ENCODE measurements at places on chromosomes 2 and 18.

DNA sequence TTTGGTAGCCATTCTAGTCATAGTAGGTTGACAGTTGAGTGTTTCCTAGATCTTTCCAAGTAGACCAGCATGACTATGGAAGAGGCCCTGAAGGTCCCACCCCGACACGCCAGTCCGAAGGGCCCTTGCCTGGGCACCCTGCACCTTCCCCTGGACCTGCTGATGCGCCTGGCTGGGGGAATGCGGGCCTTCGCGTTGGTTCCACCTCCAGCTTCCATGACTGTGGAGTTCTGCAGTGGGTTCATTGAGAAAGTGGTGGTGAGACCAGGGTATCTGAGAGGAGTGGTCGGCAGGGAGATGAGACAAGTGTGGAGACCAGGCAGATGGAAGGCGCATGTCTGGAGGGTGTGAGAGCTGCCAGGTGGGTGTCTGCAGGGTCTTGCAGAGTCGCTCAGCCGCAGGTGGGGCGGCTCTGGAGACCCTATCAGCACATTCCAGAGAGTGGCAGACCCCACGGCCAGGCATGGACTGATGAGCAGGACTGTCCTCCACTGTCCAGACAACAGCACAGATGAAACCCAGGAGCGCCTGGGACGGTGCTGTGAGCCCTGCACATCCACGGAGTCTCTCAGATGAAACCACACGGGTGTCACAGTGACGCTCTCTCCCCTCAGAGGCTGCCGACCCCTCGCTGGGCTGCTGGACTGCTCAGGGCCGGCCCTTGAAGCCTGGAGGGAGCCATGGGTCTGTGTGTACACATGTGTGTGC lies 182.5 kb upstream of the HDAC4 start:
- DNase-seq, result no peak

DNA sequence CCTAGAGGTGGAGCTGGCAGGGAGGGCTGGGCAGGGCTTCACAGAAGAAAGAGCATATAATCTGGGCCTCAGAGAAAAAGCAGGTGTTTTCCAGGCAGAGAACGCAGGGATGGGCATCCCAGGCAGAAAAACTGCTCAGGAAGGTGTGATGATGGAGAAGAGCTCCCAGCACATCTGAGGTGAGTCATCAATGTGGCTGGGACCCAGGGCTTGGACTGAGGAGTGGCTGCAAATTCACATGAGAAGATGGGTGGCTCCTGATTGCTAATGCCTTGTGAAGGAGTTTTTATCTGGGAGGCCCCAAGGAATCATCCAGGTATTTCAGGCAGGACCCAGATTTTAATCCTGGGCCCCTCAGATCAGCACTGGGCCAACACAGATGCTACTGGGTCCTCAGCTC lies 10.2 kb downstream of the IL1F10 start:
- no peak for DNase-seq

DNA sequence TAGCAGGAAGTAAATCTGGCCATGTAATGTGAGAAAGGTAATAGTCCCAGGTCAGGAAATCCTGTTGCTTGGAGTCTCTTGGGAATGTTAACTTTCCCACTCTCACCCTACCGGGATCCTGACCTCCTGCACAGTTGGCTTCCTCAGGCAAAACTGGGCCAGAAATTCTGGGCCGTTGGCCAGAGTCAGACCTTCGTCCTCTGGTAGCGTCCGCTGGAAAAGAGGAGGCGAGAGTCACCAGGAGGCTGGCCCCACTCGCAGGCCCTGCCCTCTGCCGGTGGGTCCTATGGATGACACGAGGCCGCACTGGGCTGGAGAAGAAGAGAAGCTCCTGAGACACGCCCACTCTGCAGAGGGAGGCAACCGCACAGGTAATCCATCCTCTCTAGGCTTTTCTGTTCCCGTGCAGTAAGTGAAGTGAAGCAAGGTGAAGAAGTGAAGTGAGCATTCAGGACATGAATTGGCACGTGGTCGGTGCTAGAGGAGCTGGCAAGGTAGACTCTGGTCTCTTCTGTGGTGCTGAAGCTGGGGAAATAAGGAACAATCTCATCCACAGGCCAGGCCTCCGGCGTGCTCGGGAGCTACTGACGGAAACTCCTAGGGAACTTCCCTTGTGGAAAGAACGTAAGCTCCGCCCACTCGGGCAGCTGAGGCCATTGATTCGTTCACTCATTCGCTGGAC lies 182.7 kb upstream of the GLI2 start:
- no peak for DNase-seq

- DNase-seq, result no peak
These were observed 337.2 kb downstream of the NBAS start for GRCh38 chr2:15223887-15224286.

GRCh38 chr2:230955163-230955737 lies 30.2 kb upstream of the GPR55 start:
- DNase-seq, result no peak

GRCh38 chr2:3823748-3824147 lies 120.4 kb downstream of the DCDC2C start:
- DNase-seq, result no peak

DNA sequence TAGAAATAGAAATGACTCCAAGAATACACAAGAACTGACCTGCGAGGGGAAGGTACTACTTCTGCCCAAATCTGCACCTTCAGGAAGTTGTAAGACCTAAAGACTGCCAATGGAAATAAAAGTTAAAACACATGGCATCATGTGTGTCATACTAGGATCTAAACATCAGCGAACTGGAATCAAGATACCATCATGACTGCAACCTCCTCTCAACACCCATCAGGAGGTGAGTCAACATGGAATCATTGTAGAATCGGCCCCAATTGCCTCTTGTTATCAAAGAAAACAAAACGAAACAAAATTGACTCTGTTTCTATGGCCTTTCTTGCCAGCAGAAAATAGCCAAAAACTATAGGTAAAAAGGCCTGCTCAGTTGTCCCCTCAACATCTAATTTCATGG lies 15.1 kb downstream of the RDH14 start:
- no peak for DNase-seq

- peak; percentile 54 for DNase-seq
These were observed 635 bp upstream of the ADRA2B start for GRCh38 chr2:96116879-96117533.

DNA sequence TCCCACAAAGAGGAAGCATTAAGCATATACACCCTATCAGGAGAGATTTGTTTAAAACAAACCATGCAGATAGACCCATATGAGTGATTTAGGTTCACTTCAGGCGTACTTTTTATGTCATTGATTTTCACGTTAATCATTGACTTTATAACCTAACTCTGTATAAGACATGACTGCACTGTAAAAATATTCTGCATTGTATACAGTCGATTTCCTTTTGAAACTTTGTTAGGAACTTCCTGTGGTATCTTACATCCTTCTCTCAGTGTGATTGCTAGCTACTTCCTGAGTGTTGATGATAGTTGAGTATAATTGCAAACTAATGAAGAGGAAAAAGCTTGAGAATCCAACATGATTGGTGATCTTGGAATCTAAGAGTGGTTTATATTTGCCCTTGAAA lies 69.4 kb downstream of the XIRP2 start:
- DNase-seq, result no peak

DNA sequence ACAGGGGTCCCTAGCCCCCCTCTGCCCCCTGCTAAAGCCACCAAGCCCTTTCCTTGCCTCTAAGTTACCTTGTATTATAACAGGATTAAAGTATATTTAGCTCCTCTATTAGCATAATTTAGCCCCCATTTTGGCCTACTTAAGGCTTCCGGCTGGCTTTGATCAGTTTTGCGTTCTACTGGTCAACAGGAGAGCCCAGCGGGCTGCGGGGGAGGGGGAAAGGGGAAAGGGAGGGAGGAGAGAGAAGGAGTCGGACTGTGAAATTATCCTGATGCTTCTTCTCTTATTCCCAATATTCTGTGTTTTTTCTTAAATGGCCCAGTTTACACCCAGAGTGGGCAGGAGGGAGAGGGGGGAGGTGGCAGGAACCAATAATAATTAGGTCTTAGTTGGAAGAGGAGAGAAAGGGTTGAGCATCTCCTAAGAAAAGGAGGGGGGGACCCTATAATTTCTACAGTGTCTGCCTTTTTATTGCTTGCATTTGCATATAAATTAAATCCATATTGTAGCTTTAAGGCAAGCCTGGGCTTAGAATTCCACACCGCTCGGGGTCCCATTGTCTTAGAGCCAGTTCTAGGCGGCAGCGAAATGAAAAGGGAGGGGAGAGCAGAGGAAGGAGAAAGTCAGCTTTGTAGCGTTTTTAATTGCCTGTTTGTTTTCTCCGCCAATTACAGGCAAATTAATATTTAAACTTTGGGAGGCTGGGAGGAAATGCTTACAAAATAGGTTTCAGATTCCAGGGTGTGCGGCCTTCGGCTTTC lies 39.6 kb downstream of the EN1 start:
- DNase-seq, result no peak

DNA sequence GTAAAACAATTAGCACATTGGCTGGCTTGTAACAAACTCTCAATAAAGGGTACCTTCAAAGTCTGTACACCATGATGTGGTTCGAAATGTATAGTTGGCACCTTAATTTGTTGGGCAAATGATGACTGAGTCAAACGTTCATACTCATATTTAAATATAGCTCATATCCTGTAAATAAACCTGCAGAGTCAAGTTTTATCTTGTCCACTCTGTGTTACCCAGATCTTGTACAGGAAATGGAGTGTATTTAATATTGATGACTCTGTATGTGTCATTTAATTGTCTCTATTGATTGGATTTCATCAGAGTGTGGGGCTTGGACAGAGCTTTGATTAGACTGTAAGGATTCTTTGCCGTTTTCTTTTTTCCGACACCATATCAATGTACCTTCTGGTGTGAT lies 805.6 kb upstream of the ZEB2 start:
- no peak for DNase-seq

DNA sequence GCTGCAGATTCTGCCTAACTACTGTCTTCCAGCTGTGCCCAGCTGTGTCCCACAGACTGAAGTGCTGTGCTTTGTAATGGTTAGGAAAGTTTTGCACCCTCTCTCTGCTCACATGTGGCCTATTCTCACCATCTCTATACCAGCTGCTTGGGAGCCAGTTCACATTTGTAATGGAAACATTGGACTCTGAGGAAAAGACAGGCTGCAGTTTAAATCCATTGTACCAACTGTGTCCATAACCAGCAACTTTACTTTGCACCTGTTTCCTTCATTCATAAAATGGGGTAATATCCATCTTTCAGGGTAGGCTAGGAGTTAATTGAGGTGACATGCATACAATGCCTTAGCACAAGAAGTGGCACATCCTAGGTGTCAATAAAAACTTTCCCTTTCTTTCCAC lies 344.0 kb downstream of the TNS1 start:
- no peak for DNase-seq

- no peak for DNase-seq
These were observed 94.1 kb downstream of the GBX2 start for GRCh38 chr2:236073867-236074655.

GRCh38 chr18:7856733-7857132 lies 289.6 kb downstream of the PTPRM start:
- DNase-seq, result no peak

DNA sequence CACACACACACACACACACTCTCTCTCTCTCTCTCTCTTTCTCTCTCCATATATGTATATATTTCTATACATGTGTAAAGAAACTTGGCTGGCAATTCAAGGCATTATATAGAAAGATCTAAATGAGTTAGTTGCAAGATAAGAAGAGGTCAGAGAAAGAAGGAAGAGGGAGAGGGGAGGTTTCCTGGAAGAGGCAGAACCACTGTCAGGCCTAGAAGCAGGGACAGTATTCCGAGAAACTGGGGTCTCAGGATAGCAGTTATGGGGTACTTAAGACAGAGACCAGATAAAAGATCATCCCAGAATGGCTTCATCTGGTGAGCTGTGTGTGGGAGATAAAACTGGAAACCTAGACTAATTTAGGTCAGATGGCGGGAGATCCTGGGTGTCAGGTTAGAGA lies 180.8 kb downstream of the CAMKMT start:
- DNase-seq, result no peak

- no peak for DNase-seq
These were observed 221.7 kb downstream of the PAX3 start for GRCh38 chr2:222076973-222077690.

- no peak for DNase-seq
These were observed 54.6 kb downstream of the HDLBP start for GRCh38 chr2:241260911-241261310.

DNA sequence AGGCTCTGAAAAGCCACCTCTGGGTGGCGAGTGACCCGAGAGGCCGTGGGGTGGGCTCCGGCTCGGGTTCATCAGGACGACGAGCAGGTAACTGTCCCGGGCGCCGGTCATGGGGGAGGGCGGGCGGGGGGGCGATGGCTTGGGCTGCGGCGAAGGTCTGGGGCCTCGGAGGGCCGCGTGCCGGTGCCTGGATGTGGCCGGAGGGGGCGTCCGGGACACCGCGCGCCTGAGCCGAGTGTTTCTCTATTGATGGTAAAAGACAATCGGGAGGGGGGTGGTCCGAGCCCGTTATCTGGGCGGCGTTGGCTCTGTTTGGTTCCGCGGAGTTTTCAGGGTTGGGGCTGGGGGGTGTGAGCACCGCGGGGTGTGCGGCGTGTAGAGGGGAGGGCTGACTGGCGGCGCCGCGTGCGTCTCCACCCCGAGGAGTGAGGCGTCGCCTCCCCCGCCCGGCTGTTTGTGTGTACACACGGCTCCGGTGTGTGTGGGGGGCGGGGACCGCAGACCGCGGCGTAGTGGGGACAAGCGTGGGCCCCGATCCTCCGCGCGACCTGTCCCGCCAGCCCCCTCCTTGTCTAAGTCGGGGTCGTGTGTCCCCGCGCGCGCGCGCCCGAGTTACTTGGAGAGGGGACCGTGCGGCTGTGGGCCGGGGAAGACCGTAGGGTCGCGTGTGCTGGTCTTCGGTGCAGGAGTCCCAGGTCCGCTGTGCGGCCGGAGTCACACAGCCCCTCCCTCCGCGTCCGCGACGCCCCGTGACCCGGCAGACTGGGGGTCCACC lies 1.6 kb downstream of the CTIF start:
- DNase-seq, result no peak

- DNase-seq, result no peak
These were observed 48.9 kb downstream of the CDH2 start for GRCh38 chr18:28127763-28128658.

- DNase-seq, result no peak
These were observed 4.7 kb upstream of the SLC40A1 start for GRCh38 chr2:189585226-189585756.

- DNase-seq, result no peak
These were observed 80.2 kb upstream of the PKDCC start for GRCh38 chr2:41967476-41968181.

Data from activated CD8-positive, alpha-beta memory T cell treated with anti-CD3 and anti-CD28 coated beads for 1 hour (primary cell).